ENCODE measurements at places on chromosomes 16 and 17. TPM values are rescaled to one million over a fixed set of nuclear protein-coding genes. Genes with fewer than 3 reads are reported as not detected.

GRCh38 chr16:70250748-70251628 lies 752 bp downstream of the EXOSC6 start:
- no peak for DNase-seq

DNA sequence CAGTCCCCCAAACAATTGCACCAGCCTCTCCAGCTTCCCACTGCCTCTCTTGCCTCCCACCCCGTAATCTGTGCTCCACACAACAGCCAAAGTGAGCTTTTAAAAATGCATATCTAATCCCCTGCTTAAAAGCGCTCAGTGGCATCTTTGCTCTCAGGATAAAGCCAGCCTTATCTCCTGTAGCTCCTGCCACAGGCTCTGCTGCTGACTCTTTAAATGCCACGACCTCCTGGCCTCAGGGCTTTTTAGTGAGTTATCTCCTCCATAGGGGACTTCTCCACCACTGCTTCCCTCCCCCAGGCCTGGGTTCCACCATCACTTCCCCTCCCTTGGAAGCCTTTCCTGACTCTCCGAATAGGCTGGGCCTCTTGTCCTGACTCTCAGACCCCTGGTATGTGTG lies 98.6 kb downstream of the GNAO1 start:
- DNase-seq = no peak

DNA sequence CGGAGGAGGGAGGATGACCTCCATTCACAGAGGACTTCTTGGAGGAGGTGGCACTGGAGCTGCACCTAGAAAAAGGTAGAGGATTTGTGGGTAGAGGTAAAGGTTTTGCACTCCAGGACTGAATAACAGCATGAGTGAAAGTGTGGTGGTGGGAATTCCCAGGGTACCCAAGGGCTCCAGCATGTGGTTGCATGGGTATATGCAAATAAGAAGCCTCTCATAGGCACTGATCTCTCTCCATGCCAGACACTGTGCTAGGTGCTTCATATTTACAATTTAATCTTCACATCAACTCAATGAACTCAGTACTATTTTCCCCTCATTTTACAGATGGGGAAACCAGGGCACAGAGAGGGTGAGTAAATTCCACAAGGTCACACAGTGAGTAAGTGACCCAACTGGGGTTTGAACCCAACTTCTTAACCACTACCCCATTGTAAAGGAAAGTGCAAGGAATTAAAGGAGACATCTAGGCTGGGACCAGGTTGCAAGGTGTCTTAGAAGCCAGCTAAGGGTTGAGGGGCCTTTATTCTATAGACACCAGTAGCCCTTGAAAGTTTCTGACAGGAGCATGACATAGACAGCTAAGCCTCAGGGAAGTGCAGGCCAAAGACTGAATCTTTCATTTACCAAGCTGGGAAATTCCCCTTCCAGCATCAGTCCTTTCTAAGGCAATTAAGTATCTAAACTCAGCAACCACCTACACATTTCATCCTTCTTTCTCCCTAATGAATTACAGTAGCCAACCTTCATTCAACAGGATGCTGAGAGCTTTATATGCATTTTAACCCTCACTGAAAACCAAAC lies 21.3 kb downstream of the SCNN1B start:
- DNase-seq = no peak

GRCh38 chr17:42337442-42337841 lies 49.1 kb downstream of the STAT5A start:
- peak; percentile 58 for DNase-seq

GRCh38 chr17:62708587-62708986 lies 81.1 kb downstream of the MRC2 start:
- DNase-seq = no peak

DNA sequence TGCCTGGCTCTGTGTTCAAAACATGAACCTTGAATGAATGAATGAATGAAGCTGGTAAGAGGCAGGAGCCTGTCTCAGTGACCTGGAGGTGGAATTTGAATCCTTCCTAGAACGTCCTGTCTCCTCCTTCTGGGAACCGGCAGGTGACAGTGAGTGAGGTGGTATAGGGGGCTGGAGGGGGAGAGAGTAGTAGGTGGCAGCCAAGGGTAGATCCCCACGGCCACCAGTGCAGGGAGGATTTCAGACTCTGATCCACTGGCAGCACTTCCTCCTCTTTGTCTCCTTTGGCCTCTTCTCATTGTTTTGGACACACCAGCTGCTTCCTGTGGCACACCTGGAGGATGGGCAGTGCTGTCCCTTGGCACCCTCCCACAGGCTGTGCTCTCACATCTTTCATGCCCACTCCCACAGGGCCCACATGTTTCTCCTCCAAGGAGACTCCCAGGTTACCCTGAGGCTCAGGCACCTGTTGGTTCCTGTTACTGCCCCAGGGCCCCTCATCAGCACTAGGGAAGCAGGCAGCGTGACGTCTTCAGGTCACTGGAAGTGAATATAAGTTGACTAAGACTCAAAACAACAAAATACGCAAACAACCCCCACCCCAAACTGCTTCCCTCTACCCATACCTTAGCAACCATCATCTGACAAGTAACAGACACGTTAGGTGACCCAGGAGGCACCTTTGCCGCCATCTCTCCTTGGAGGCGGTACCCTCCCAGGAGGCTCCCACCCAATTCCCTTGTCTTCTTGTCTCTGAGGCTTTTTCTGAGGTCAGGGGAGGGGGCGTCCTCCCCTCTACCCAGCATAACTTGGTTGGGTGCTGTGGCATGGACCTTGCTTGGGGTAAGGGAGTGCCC lies 84.6 kb downstream of the N4BP1 start:
- no peak for DNase-seq

DNA sequence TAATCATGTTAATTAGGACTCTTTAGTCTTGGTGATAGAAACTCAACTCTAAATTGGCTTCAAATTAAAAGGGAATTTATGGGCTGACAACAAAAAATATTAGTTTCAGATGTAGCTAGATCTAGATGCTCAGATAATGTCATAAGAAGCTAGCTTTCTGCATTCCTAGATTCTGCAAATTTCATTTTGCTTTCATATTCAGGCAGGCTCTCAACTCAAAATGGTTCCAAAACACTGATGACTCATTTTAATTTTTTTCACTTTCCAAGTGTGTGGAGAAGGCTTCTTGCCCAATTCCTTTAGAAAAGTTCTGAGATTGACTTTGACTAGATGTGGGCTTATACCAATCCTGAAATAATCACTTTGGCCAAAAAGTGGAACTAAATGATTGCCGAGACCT lies 236.7 kb upstream of the GOT2 start:
- DNase-seq = no peak

DNA sequence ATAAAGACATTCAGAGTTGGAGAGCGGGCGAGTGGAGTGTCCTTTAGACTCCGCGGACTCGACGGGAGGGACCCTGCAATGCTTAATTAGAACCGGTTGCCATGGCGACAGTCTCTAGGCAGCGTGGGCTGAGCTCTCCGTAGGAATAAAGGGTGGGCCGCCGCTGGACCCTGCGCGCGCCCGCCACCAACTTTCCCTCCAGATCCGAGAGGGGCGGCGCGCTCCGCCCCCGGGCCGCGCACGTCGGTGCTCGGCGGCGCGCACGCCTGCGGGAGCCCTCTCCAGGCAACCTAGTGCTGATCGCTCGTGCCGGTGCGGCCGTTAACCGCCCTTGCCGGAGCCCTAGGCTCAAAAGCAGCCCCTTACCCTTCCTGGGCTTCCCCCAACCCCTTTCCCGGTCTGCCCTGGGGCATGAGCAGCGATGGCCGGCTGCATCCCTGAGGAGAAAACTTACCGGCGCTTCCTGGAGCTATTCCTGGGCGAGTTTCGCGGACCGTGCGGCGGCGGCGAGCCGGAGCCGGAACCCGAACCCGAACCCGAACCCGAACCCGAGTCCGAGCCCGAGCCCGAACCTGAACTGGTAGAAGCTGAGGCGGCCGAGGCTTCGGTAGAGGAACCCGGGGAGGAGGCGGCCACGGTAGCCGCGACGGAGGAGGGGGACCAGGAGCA lies at the start of gene PPM1E:
TSS of gene PPM1E (plus strand) at position 278 of the 669 bp plus-strand sequence.
- no peak for DNase-seq

DNA sequence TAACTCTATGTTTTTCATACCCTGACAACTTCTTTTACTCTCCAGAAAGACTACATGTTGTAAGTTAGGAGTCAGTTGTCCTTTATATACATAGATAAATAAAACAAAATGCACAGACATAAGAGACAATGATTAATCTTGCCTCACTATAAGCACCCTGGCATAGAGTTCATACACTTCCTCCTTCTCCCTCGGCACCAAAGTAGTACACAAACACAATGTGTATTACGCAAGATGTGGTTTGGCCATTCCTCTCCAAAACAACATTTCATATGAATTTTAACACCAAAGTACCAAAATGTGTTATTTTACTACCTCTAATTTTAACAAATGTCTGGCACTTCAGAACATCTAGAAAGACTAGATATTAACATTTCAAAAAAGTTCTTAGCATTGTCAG lies 17.2 kb upstream of the SLFN11 start:
- DNase-seq = no peak

GRCh38 chr16:89330177-89330856 lies 112.8 kb downstream of the ZNF778 start:
- DNase-seq = no peak

DNA sequence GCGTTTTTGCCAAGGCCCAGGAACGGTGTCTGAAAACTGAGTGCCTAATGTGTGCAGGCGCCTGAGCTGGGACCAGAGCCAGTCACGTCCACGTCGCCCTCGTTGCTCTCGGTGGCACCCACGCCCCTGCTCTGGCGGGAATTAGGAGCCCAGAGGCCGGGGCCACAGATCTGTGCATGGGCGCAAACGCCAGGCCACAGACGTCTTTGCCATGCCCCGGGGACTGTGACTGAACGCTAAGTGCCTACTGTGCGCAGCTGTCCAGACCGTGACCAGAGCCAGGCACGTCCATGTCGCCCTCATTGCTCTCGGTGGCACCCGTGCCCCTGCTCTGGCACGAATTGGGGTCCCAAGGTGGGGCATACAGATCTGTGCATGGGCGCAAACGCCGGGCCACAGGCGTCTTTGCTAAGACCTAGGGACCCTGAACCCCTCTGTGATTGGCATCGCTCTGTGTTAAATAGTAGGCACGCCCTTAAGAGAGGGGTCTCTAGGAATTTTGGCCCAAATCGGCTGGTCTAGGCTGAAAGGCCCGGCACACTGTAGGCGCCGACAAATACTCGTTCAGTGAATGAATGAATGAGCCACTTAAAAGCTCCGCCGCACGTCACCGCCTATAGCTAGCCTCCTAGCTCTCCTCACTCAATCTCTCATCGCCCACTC lies 827 bp upstream of the UBALD1 start:
- DNase-seq = no peak

GRCh38 chr17:57158325-57158724 lies 73.3 kb downstream of the AKAP1 start:
- DNase-seq = no peak

GRCh38 chr17:48985436-48986245 lies 11.5 kb upstream of the IGF2BP1 start:
- DNase-seq = no peak

DNA sequence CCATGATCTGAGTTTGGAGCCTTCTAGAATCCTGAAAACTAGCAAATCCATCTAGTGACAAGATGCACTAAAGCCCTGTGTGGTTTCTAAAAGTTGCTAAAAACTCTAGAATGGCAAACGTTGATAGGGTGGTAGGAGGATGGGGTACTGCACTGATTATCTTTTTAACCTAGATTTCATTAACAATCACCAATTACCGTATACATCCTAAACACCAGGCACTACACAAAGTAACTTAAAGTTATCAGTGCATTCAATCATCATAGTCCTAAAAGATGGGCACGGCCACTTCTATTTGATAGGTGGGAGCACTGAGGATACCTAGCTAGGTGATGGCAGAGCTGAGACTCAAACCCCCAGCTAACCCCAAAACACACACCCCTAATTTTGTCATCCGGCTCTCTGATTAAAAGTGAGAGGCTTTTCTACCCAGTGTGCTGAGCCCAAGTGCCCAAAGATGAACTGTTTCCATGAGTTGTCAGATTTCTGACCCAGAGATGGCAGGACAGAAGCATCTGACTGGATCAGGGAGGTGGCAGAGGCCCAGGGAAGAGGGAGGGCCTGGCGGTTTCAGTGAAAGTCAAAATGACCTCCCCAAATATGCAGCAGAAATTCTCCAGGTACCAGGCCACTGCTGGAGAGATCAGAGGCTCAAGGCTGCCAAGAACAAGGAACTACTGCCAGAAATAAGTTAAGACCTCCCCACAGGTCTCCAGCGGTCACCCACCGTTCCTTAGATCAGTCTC lies 396.8 kb downstream of the SOX9 start:
- no peak for DNase-seq

DNA sequence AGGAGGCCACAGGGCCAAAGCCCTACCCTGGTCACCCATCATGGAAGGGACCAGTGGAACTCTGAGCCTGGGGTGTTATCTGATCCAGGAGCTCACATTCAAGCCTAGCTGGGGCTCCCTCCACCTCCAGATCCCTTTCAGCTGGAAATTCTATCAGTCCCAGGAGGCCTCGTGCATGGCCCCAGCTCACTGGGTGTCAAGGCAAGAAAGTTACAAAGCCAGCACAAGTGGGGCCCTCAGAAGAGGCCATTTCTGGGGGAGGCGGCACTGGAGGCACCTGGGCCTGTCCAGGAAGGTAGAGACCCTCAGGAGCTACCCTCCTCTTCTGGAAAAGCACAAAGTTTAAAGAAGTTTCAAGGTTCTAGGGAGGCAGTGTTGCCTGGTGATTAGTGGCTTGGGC lies 4.8 kb downstream of the CA7 start:
- DNase-seq = no peak

DNA sequence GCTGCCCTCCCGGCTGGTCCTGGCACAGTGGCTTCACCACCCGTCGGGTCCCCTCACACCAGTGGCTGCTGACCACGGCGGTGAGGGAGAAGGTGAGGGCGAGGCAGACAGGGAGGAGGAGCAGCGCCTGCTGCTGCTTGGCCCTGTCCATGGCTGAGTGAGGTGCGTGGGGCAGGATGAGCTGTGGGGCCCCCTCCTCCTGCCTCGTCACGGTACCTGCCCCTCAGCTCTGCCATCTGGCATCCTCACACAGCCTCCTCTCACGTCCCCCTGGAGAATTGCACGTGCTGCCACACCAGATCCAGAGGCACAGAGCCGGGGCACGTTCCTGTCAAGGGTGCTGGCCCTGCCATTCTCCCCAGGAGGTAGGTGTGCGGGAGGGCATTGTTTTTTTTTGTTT lies at the start of gene GSG1L2:
TSS of gene GSG1L2 (minus strand) at position 159 of the 400 bp plus-strand sequence. CDS start at position 151, 8 bp downstream.
- DNase-seq = no peak

DNA sequence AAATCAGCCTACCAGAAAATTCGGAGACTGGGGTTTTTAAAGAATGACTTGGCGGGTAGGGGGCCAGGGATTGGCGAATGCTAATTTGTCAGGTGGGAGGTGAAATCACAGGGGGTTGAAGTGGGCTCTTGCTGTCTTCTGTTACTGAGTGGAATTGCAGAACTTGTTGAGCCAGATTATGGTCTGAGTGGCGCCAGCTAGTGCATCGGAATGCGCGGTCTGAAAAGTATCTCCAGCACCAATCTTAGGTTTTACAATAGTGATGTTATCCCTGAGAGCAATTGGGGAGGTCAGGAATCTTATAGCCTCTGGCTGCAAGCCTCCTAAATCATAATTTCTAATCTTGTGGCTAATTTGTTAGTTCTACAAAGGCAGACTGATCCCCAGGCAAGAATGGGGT lies 762 bp upstream of the RBL2 start:
- no peak for DNase-seq

GRCh38 chr16:47026492-47026891 lies 53.0 kb upstream of the DNAJA2 start:
- DNase-seq = no peak

The CA7 gene
- polyA plus RNA-seq = not detected

The BAHCC1 gene
- 2.5 TPM for polyA plus RNA-seq

The PMFBP1 gene
- 0.05 TPM for polyA plus RNA-seq

The CDT1 gene
- 1.2 TPM for polyA plus RNA-seq

The CLDN7 gene
- polyA plus RNA-seq = 0.84 TPM

The DOC2B gene
- not detected for polyA plus RNA-seq

The CCL2 gene
- polyA plus RNA-seq = 119 TPM

The OR4D1 gene
- polyA plus RNA-seq = not detected

The KDM8 gene
- polyA plus RNA-seq = 2.8 TPM

The CNP gene
- polyA plus RNA-seq = 85.7 TPM

Data from AG04450 (cell line).